ENCODE measurements at places on chromosomes 16 and 17.

- DNase-seq: no peak
Observed at GRCh38 chr17:63196772-63197335, 230.8 kb downstream of the TANC2 start.

DNA sequence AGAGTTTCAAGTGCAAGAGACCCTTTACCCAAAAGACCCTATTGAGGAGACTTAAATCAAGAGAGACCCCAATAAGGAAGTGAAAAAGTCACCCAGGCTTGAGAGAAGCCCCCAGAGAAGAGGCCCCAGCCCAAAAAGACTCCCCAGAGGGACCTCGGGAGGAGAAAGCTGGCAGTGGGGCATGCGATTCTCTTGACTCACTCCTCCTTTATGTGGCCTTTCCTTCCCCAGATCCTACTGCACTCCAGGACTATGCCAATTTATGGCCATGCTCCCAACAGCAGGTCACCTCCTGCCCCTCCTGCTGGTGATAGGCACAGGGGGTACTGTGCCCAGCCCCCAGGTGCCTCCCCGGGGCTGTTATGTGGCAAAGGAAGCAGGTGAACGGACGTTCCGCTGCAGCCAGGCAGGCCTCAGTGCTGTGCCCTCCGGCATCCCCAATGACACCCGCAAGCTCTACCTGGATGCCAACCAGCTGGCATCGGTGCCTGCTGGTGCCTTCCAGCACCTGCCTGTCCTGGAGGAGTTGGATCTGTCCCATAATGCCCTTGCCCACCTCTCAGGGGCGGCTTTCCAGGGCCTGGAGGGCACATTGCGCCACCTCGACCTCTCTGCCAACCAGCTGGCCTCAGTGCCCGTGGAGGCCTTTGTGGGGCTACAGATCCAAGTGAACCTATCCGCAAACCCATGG, 16.3 kb downstream of the LRRC3C start:
- no peak for DNase-seq

DNA sequence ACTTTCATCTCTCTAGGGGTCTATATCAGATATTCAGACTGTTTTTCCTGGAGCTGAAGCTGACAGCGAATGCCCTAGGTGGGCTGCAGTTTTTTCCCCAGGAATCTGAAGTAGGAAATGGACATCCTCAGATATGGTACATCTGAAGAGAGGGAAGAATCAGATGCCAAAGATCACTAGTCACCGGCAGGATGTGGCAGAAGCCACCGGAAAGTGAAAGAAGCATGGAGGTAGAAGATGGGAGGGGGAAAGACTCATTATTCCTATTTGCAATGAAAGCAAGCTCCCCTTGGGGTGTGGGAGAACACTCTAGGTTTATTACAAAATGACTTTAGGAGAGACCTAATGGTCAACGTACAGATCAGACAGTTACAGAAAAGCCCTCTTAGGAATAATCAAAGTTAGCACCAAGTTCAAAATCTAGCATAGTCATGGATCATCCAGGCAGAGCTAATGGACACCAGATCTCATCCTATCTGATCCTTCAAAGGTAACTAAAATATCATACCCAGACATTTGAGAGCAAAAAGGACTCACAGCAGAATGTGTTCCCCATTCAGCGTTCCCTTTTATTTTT, 110.7 kb downstream of the HS3ST3A1 start:
- DNase-seq: no peak

- DNase-seq: no peak
Observed at GRCh38 chr17:62804822-62805221, 3.3 kb downstream of the MARCHF10 start.

GRCh38 chr17:45923511-45924268, 29.3 kb downstream of the MAPT start:
- DNase-seq: no peak

DNA sequence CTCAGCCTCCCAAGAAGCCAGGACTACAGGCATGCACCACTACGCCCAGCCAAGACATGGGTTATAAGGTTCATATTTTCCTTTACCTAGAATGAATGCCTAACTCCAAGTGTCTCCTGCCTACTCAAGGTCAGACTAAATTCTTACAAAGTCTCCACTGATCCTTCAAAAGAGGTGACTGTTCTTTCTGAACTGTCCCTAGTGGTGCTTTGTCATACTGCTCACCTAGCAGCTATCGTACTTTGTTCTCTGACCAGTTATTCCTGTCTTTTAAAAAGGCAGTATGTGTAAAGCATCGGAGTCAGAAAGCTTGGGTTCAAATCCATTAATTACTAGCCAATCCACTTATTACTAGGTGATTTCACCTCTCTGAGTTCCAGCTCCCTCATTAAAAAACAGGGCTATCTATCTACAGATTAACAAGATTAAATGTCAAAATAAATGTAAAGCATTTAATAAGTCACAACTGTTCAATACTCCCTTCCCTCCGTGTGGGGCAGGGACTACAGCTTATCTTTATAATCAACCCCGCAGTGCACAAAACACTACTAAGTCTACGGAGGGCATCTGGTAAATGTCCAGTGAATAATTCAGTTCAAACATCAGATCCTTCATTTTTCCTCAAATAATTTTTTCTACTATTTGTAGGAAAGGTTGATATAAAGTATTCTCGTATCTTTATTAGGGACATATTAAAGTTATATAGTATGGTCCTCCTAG, 20.0 kb upstream of the ITGA2B start:
- DNase-seq: no peak

DNA sequence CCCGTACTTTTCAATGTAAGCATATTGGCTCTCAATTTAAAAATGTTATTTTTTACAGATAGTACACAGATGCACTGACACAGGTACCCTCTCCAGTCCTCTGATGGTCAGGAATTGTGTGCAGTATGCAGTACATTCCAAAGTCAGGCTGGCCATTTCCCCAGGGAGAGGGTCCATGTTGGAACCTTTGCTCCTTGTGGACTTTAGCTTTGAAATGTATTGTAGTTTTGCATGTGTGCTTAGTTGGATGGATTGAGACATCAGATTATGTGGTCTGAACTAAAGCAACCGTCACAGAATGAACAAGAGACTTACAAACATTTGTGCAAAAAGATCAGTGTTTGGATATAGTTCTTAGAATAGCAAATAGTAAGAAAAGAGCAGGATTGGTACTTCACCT, 381.1 kb downstream of the WWOX start:
- no peak for DNase-seq

DNA sequence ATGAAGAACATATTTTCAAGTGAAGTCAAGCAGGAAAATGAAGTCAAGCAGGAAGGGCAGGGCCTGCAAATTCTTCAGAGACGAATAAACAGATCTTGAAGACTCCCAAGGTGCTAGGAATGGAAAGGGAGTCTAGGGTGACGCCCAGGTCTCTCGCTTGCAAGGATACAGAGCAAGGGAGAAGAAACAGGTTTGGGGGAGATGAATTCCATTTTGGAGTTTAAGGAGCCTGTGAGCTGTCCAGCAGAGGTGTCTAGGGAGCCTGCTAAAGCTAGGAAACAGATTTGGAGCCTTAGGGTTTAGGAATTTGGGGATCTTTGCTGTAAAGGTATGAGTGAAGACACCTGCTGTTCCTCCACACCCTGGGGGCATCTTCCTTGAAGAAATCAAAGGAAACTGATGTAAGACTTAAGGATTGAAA, 2.0 kb upstream of the UNKL start:
- no peak for DNase-seq

DNA sequence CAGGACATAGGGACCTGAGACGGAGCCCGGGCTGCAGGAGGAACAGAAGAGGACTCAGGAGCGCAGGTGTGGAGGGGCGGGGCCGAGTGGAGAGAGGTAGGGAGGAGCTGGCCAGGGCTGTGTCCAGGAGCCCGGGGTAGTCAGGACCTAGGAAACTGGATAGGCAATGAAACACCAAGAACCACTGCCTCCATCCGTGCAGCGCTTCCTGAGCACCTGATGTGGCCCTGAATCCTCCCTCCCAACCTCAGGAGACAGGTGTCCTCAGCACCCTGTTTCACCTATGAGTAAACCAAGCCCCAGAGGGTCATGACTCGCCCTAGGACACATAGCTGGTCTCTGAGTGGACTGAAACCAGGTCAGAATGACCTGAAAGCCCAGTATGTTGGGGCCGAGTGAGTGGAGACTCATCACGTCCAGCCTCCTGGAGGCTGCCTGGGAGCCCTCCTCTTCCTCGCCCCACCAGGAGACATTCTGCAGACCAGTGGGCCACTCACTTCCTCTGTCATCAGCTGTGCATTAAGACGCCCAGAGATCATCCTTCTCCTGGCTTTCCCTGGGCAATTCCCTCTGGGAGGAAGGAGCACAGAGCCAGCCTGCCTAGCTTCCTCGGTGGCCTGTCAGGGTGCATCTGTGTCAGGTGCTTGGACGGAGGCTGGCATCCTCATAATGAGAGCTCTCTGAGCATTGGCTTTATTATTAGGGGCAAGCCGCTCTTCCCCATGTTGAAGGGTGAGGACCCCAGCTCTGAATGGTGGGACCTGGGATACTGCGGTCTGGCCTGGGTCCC, 72.8 kb downstream of the SCNN1B start:
- no peak for DNase-seq

- DNase-seq: no peak
Observed at GRCh38 chr17:32688221-32688620, 188.7 kb downstream of the MYO1D start.

- no peak for DNase-seq
Observed at GRCh38 chr16:57624044-57624688, 4.3 kb upstream of the ADGRG1 start.

DNA sequence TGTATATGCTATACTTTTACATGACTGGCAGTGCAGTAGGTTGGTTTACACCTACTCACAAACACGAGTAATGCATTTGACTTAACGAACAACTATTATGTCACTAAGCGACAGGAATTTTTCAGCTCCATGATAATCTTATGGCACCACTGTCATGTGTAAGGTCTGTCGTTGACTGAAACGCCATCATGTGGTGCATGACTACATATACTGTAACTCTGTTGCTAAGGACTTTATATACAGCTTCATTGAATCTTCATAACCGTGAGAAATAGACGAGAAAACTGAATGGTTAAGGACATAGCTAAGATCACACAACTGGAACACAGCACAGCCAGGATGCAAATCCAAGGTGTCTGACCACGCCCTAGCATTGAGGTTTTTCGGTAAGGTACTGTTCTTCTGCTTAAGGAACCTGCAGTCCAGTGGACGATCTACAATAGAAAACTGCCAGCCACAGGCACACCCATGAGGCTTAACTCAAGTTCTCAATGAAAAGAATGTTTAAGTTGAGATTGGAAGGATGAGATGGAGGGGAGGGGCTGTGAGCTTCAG, 3.3 kb downstream of the CFAP20 start:
- no peak for DNase-seq

DNA sequence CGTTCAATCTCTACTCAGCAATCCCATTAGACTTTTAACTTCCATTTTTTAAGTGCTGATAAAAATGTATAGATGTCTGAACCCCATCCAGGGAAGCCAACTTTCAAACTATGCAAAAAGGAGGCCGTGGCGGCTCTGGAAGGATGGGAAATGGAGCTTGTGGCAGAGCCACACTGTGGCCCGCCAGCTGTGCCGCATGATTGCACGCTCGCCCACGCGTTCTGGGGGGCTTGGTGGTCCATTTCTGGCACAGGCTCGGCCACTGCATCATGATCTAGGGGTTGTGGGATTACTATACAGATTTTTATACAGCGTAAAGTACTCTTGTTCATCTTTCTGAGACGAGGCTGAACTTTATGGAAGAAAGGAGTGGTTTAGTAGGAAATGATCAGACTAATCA, 57.6 kb downstream of the FOXL1 start:
- DNase-seq: no peak

DNA sequence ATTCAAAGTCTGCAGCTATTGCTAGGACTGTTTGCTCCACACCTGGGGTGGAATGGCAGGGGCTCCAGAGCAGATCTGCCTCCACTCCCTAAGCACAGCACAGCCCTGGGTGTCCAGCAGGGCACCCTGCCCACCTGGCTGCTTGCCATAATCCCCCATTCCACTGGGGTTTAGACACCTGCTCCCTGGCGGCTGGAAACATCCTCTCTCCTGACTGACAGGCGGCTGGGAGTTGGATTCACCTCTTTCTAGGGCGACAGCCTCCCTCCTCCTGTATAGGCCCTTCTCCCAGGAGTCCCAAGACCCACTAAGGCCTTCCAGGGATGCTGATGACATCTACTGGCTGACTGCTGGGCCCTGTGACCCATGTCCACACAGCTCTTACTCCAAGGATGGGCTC, 18.0 kb downstream of the HDAC5 start:
- DNase-seq: no peak

- DNase-seq: no peak
Observed at GRCh38 chr17:72287586-72287985, 166.8 kb downstream of the SOX9 start.

DNA sequence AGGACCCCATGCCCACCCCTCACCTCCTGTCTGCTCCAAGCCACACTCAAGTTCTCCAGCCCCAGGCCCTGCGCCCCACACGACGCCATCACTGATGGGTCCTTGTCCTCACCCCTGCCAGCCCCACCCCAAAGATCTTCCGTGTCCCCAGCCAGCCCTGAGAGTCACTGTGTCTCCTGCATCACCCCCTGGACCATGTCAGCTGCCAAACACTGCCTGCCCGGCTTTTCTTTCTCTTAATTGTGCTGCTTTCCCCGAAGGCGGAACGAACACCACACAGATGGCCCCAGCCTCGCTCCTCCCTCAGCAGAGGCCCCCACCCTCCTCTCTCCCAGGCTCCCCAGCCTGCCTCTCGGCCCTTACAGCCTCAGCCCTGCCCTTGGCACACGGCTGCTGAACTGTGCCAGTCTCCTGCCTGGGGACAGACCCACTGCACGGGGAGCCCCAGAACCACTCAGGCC, 4.8 kb upstream of the GAA start:
- DNase-seq: no peak

DNA sequence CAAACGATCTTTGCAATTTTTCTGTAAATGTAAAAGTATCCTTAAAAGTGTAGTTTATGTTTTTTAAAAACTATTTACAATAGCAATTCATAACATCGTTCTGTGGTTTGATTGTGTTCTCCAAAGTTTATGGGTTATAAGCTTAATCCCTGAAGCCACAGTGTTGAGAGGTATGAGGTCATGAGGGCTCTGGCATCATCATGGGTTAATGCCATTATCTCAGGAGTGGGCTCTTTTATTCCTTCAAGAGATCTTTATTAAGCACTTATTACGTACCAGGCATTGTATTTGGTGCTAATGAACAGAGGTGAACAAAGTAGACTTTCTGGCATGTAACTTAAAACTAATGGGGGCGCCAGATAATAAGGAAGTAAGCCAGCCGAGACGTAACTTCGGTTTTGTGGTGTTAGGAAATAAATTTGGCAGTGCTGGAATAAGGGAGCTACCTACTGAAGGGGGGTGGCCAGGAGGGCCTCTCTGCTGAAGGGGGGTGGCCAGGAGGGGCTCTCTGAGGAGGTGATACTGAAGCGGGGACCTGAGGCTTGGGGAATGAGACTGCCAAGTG, 158.1 kb downstream of the VPS53 start:
- no peak for DNase-seq

GRCh38 chr16:87241137-87241771, 75.9 kb downstream of the C16orf95 start:
- no peak for DNase-seq

GRCh38 chr16:66521951-66522771, 27.8 kb downstream of the TK2 start:
- DNase-seq: peak; percentile 94

DNA sequence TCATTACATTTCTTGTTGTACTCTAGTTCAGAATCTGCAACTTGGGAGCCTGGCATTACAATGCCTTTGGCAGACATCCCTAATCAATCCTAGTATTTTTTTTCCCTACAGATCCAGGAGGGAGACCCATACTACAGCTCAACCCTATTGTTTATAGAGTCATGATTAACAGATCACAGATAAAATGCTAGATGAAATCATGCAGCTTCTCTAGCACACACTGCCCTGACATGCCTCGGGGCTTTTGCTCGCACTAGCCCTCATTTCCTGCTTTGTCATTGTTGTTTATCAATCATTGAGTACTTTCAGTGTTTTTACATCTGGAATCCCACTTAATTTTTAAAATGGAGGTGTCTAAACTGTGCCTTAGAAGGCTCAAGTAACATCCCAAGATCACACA, 412.5 kb downstream of the CA10 start:
- no peak for DNase-seq
